ENCODE measurements at places on chromosomes 2 and 18. TPM values are rescaled to one million over a fixed set of nuclear protein-coding genes. Genes with fewer than 3 reads are reported as not detected.

The MALT1 gene
- 11.1 TPM for total RNA-seq

The SGPP2 gene
- 0.46 TPM for total RNA-seq

The LTBP1 gene
- 23.2 TPM for total RNA-seq

The NYAP2 gene
- total RNA-seq, result not detected

The SMAD4 gene
- total RNA-seq, result 54.6 TPM

The RAPH1 gene
- 7.9 TPM for total RNA-seq

The RBMS1 gene
- 68.4 TPM for total RNA-seq
